ENCODE measurements at places on chromosomes 2 and 18. TPM values are rescaled to one million over a fixed set of nuclear protein-coding genes. Genes with fewer than 3 reads are reported as not detected.

MSTN gene
- total RNA-seq, result 0.66 TPM

GRCh38 chr2:67075530-67076238 lies 321.4 kb upstream of the ETAA1 start:
- no peak for DNase-seq

DNA sequence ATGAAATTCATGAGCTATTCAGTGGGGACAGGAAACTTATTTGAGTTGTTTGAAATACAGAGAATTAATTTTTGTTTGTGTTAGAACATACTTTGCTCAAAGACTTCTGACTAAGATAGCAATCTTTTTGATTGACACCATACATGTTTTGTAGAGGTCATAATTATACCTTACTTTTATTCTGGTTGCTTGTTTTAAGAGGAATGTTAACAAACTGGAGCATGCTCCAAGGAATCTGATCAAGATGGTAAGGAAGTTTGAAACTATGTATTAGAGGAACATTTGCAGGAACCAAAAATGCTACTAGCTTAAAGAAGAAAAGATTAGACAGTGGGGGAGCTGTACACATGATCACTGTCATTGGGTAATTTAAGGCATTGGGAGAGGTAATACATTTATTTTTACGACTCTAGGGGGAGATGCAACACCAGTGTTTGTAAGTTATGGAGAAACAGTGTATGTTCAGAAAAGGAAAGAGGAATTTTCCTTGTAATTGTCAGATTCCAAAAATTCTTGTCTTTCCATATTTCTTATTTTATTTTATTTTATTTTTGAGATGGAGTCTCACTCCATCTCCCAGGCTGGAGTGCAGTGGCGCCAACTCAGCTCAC lies 8.0 kb downstream of the AGFG1 start:
- DNase-seq, result no peak

- no peak for DNase-seq
Observed at GRCh38 chr2:109601783-109602182, 12.0 kb downstream of the SEPTIN10 start.

WDPCP gene
- total RNA-seq, result 29.4 TPM

- DNase-seq, result no peak
Observed at GRCh38 chr18:3238742-3239141, 8.9 kb upstream of the MYL12A start.

RESP18 gene
- total RNA-seq, result not detected

- no peak for DNase-seq
Observed at GRCh38 chr2:176516051-176516602, 246.9 kb downstream of the MTX2 start.

MEP1B gene
- total RNA-seq, result 0.15 TPM

DNA sequence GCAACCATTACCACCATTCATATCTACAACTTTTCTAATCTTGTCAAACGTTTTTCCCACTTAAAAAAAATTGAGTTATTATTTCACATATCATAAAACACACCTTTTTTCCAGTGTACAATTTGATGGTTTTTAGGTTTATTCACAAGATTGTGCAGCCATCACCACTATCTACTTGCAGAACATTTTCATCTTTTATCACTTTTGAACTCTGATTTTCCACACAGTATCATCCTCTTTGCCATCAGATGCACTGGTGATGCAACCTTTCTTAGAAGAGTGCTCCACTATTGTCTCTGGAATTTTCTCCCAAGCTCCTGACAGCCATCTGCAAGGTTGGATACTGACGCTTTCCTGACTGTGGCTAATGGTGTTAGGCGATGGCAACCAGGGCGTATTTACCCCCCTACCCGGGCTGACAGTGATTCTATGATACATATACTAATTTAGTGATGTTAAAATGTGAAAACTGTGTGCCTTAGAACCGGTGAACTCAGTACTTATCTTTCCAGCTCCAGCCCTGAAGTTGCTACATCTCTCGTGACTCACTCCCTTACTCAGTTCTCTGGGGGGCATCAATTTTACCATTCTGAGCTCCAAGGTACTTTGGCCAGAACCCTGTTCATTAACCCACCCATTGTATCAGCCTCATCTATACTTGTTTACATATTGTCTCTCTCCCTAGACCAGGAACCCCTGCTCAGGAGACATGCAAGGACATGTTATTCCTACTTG lies 105.4 kb upstream of the SPRED2 start:
- no peak for DNase-seq

AAMP gene
- 164 TPM for total RNA-seq

- DNase-seq, result no peak
Observed at GRCh38 chr2:67289921-67290371, 107.2 kb upstream of the ETAA1 start.
